Stimulated activated CD4-positive, alpha-beta T cell treated with anti-CD3 and anti-CD28 coated beads, Interleukin-12 subunit alpha, Interleukin-12 subunit beta, amount 100 ng/mL, for 24 hours (primary cell): ENCODE measurements at places on chromosomes 4 and X.

DNA sequence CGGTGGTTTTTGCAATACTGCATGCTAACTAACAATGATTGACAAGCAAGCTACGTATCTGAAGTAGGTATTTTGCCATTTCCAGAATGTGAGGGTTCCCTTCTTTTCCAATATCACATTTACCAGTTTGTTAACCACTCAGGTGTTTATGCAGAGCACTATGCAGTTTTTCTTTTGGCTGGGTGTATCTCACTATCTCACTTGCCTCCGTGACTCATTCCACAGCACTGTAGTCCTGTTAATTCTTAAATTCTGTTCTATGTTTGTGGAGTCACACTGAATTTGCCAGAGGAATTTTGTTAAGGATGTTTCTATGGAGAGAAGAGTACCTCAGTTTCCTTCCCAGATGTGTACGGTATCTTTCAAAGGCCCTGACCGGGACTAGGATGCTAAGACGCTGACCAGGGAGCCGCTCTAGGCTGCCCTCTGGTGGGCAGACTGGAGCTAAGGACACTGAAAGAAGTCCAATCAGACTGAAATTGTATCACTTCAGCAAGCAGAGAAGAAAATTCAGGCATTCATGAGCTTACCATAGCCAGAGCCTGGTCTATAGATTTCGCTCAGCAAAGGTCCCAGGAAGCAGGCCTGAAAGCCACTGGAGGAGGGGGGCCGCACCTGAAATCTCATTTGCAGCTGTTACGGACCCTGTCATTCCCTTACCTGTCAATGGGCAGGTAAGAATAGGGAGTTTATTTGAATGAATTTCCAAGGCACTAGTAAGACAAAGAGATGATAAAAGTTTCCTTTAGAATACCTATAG is 388.4 kb upstream of the SPOCK3 start:
- DNase-seq, result no peak

DNA sequence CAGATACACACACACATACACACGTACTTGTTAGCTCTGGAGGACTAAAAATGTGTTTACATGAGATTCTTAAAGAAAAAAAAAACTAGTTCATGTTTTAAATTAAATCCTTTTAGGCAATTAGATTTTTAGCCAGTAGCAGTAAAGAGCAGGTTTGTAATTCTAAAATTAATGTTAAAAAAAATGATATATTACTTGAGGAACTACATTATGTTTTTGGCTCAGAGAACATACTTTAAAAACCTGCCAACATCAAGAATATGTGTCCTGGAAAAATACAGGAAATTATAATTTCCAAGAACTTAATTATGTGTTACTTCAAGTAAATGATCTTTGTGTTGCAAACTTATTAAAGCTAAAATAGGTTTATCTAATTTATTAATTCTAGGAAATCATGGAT is 594.3 kb upstream of the PCDH7 start:
- DNase-seq, result no peak

DNA sequence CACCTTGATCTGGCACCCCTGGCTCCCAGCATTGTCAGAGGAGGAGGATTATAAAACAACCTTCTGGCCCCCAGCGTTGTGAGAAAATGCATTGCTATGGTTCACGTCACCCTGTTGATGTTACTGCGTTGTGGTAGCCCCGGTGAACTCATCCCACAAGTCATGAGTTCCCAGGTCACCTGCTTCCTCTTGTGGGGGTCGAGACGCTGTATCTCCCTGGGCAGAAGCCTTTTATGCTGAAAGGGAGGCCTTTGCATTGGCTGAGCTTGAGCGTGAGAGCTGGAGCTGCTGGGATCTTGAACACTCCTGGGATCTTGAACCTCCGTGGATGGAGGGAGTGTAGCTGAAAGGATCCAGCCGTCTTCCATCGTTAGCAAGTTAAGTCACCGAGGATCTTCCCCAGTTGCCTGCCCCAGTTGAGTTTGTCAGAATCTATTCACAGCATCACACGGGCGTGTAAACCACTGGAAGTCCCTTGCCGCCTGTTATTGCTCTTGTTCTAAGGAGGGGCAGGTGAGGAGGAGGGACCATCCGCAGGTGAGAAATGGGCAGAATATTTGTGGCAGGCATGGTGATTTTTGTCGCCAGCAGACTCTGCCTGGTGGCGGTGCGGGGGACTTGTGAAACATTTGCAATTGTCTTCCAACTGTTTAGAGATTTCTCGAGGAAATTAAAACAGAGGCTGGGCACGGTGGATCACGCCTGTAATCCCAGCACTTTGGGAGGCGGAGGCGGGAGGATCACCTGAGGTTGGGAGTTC is 299.9 kb downstream of the ASMT start:
- no peak for DNase-seq

DNA sequence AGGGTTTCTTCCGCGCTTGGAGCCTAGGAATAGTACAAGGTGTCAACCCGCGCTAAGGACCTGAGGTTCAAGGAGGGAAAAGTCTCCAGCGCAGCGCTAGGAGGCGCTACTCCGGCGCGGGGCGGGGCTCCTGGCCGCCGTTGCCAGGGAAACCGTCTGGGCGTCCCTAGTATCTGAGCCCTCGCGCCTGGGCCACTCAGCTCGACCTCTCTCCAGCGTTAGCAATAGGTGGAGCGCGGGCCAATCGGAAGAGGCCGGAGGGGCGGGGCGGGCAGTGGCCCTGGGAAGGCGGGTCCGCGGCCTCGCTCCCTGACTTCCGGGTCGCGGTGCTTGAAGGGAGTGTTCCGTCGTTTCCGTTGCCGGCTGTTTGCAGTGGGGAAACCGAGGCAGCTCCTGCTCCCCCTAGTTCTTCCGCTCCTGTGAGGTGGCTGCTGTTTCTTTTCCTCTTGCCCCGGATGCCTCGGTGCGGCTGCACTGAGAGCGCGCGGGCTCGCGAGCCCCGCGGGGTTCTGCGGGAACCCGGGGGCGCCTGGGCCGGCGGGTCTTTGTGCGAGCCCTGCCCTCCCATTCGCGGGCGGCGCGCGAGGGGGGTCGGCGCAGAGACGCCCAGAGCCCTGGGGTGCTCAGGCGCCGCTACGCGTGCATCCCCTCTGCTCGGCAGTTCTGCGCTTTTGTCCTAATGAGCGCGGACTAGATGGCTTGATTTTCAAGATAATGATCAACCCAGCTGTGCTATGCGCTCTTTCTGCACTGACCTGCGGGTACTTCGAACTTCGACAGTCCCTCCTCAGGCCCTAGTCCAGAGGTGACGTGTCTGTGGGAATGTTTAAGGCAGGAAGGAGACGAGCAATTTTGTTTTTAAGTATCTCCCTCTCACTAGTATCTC is at the start of gene ELMOD2:
TSS of gene ELMOD2 (plus strand) at position 312 of the 886 bp plus-strand sequence. CDS start 1,261 bp downstream, outside the sequence.
- DNase-seq, result peak; percentile 94

- DNase-seq, result no peak
Measured at GRCh38 chrX:133606990-133607389, 191.7 kb upstream of the GPC4 start.

DNA sequence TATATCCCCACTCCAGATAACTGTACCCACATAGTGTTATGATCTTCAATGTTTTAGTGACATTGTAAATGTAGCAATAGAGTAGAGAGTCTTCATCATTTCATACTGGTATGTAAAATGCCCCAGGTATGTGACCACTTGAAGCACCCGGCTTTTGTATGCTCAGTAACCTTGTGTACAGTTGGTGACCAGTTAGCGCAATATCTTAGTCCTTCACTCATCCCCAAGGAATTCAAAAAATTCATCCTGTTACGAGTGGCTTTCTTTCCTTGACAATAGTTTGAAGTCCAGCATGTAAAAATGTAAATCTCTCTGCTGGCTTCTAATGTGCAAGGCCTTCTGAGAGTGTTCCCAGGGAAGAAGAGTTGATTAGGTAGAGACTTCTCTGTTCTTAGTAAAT is 145.6 kb downstream of the ARX start:
- no peak for DNase-seq

DNA sequence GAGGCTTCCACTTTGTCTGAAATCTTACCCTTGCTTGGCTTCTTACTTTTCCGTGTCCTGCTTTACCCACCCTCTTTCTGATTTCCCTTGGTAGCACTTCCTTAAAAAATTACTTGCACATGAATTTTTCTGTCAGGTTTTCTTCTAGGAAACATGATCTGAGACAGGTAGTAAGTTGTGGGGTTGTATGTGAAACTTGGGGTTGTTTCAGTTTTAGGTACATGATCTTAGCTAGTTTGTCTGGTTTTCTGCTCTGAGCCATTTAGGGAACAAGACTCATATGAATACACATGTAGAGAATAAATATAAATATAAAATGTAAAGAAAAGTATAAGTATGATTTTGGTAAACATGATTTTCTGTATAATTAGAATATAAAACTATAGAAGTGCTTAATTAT is 17.4 kb upstream of the ARMCX2 start:
- DNase-seq, result no peak

GRCh38 chrX:135477576-135477975 is 42.9 kb upstream of the INTS6L start:
- peak; percentile 6 for DNase-seq

DNA sequence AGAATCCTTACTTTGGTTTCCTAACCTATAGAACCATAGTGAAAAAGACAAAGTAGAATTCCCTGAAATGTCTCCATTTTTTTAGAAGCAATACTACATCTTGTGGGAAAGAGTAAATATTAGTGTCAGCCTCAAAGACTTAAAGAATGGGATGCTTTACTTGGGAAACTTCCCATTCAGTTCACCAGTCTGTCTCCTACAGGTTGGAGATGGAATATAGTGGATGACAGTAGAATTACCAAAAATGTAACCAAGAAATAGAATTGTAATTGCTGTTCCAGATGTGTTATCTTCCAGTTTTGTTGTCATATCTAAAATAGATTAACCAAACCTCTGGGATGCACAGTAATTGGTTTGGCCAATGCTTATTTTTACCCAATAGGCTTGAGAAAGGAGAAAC is 338.6 kb upstream of the GRID2 start:
- DNase-seq, result no peak

GRCh38 chr4:56289934-56290333 is 97.4 kb downstream of the AASDH start:
- no peak for DNase-seq

DNA sequence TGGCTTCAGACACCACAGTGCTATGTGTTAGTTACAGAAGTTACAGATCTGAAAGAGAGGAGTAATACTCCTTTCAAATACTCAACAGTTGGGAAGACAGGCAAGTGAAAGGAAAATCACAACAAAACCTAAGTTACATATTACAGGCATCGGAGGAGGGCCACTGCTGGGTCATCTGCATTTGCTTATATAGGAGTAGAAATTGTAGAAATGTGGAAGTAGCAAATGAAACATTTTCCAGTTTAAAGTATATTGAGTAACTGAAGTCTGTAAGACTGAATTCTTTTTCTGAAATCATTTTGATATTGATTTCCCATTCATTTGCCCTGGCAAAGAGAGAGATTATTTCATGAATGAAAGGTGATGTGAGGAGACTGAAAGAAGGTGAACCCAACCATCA is 201.7 kb downstream of the SPRY1 start:
- no peak for DNase-seq

GRCh38 chr4:7384929-7385890 is 49.5 kb downstream of the PSAPL1 start:
- DNase-seq, result no peak

GRCh38 chrX:1462596-1463251 is 10.0 kb upstream of the ASMTL start:
- peak; percentile 55 for DNase-seq

- no peak for DNase-seq
Measured at GRCh38 chrX:115419069-115419468, 129.6 kb downstream of the LUZP4 start.

- no peak for DNase-seq
Measured at GRCh38 chr4:148253768-148254167, 188.4 kb downstream of the NR3C2 start.

- no peak for DNase-seq
Measured at GRCh38 chrX:137549073-137549472, 16.9 kb upstream of the ZIC3 start.

DNA sequence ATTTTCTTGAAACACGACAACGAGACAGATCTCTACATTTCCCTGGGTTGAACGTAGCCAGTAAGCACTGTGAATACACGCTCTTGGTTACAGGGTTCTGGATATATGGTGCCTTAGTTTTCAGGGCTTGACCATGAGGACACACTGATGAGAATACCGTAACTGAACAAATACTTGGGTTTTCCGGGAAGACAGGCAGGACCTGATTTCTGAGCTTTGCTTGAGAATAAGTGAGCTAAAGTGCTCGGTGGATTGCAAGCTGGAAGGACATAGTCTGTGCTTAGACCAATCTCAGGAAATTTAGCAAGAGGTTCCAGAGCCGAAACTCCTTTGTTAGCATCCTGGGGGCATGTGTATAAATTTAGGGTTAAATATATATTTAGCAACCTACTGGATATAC is 876 bp upstream of the TACR3 start:
- DNase-seq, result no peak

GRCh38 chrX:47321823-47322371 is 48.5 kb upstream of the ZNF157 start:
- no peak for DNase-seq

DNA sequence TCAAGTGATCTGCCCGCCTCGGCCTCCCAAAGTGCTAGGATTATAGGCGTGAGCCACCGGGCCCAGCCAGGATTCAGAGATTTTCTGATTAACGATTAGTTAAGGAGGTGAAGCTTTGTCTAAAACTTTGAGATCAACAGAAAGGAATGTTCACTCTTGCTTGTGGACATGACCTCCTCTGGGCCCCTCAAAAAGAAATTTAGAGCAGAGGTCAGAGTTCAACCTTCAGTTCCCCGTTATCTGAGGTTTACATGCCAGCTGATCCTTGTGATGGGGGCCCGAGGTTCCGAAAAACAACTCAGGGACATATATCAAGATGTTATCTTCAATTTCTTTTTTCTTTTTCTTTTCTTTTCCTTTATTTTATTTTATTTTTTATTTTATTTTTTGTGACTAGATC is 54.6 kb downstream of the DDX3X start:
- no peak for DNase-seq

GRCh38 chr4:140693562-140693961 is 62.6 kb downstream of the TBC1D9 start:
- no peak for DNase-seq

DNA sequence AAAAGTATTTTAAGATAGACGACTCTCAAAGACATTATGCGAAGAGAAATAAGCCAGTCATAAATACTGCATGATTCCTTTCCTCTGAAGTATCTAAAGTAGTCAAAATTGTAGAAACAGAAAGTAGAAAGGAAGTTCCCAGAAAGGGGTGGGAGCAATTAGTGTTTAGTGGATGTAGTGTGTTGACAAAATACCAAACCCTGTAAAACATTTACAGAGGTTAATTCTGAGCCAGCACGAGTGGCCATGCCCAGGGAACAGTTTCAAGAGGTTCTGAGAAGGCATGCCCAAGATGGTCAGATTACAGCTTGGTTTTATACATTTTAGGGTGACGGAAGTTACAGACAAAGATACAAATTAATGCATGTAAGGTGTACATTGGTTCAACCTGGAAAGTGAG is 34.4 kb upstream of the SLC25A4 start:
- DNase-seq, result no peak

DNA sequence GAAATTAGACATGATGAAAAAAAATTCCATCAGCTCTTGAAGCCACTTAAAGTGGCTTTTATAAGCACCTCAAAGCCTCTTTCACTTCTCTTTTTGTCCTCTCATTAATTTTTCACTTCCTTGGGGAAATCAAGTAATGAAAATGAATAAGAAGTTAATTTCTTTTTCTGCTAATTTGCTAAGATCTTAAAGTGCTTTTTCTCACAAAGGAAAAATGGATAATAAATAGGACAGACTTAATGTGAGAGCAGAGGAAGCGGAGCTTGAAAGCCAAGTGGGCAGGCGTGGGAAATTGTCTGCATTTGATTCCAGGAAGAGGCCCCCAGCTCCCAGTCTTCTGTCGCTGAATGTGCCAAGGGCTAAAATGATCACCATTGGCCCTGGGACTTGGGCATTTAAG is 28.6 kb downstream of the CDS1 start:
- DNase-seq, result no peak
